ENCODE measurements at places on chromosomes 13 and 19.

DNA sequence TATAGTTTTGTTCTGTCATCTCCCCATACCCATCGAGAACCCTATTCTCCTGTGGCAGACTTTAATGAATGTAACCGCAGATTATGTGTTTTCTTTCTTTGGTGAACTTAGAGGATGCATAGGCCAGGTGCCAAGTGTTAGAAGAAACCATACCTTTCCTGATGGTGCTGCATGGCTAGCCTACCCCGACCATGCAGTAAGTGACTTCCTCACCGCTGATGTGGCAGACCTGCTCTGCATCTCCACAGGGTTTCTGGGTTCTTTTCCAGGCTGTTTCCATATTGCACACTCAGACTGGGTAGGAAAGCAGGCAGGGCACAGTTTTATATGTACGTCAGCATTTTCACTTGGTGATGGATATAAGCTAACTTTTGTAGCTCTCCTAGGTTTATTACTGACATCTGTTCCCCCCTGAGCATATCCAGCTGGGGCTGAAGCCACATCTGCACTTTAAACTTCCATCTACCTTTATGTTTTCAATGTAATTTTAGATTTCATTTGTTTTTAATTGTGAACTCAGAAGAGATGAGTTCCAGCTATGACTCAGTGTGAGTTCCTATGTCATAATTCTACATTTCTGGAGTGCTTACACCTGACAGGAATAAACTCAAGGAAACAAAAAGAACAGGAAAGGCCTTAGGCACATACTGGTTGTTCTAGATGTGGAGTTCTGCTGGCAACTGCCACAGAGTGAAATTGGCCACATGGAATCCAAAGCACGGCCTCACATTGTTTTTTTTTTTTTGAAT is 42.3 kb downstream of the LRCH1 start:
- no peak for DNase-seq

- DNase-seq, result no peak
Measured at GRCh38 chr13:65553096-65553727, 1676.9 kb downstream of the PCDH9 start.

DNA sequence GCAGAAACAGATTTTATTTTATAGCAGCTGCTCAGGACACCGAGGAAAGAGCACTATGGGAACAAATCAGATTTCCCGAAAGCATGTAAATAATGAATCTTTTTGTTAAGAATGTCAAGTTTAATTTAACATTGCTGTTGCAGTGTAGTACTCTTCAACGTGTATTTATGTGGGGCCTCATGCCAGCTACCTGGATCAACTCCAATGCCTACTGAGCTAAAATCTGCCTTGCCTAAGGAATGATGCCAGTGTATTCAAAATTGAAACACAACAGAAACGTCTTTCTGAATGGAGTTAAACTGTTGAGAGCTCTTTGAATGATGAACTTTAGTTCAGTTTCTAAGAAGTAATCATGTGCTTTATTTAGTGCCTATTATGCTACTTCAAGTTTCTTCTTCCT is 1379.8 kb upstream of the ATXN8OS start:
- no peak for DNase-seq

GRCh38 chr19:48445256-48445605 is 552 bp upstream of the GRWD1 start:
- DNase-seq, result no peak

DNA sequence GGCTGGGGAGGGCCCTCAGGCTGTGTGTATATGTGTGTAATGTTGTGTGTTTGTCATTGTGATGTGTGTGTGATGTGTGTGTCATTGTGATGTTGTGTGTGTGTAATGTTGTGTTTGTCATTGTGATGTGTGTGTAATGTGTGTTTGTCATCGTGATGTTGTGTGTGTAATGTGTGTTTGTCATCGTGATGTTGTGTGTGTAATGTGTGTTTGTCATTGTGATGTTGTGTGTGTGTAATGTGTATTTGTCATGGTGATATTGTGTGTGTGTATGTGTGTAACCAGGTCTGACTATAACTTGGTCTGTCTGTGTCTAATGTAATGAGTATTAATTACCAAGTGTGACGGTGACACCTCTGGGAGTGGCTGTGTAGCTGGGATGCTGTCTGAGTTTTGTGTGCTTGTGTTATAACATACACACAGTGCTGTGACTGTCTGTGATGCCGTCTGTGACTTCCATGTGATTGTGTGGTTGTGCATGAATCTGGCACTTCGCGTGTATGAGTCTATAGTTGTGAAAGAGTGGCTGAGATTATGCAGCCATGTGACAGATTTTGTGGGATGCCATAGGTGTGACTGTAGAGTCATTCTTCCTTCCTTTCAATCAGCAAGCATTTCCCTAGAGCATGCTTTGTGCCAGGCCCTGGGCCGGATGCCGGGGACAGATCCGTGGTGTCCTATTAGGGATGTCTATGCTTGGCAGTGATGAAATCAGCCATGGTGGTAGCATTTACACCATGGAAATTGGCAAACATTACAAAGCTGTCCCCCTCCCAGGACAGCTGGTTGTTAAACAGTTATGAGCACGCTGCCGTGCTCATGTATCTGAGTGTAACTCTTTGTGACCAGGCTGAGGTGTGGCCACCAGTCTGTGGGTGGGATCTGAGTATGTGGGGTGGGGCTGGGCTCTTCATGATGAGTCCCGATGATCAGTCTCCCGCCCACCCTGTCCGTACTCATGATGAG is 6.4 kb downstream of the TNFSF14 start:
- no peak for DNase-seq

- DNase-seq, result no peak
Measured at GRCh38 chr13:20161951-20162300, 1.1 kb upstream of the GJA3 start.

DNA sequence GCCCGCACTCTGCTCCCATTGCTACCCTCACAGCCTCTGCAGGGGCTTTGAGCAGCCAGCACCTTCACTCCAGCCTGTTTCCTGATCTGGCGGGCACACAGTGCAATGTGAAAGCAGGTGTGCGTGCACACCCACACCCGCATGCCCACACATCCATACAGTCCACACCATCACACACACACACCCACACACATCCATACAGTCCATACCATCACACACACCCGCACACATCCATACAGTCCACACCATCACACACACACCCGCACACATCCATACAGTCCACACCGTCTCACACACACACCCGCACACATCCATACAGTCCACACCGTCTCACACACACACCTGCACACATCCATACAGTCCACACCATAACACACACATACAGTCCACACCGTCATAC is 28.0 kb downstream of the PIAS4 start:
- no peak for DNase-seq

DNA sequence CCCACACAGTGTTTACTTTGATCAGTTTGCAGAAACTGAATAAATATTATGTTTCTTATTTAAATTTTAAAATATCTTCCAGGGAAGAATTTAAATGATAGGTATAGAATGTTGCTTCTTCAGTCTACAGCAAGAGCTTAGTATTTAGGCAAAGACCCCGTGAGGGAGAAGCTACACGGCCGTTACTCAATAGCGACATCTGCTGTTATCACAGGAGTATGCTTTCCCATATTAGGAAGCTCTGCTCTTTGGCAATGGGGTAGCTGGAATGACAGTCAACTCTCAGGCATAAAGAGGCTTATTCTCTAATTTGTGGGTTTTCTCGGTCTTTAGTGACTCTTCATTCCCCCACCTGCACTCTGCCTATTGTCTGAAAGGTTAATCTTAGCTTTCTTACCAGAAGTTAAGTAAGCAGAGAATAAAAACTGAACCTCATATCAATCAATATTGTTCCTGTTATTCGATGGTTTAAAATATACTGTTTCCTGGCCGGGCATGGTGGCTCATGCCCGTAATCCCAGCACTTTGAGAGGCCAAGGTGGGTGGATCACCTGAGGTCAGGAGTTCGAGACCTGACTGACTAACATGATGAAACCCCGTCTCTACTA is 13.2 kb upstream of the LHFPL6 start:
- DNase-seq, result peak; percentile 12

DNA sequence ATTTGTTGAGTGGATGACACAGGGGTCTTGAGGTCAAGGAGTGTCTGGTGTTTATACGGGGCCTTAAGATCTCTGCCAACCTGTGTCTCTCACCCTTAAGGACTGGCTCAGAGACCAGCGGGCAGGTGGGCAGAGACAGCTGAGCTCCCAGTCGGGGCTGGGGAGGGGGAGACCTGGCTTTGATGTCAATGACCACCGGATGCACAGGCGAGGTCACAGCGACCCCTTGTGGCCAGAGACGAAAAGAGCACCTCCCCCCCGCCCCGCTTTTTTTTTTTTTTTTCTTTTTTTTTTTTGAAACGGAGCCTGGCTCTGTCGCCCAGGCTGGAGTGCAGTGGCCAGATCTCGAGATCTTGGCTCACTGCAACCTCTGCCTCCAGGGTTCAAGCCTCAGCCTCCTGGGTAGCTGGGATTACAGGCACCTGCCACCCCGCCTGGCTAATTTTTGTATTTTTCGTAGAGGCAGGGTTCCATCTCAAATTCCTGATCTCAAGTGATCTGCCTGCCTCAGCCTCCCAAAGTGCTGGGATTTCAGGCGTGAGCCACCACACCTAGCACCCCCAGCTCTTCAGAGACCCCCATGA is 12.1 kb upstream of the KLK14 start:
- DNase-seq, result no peak

DNA sequence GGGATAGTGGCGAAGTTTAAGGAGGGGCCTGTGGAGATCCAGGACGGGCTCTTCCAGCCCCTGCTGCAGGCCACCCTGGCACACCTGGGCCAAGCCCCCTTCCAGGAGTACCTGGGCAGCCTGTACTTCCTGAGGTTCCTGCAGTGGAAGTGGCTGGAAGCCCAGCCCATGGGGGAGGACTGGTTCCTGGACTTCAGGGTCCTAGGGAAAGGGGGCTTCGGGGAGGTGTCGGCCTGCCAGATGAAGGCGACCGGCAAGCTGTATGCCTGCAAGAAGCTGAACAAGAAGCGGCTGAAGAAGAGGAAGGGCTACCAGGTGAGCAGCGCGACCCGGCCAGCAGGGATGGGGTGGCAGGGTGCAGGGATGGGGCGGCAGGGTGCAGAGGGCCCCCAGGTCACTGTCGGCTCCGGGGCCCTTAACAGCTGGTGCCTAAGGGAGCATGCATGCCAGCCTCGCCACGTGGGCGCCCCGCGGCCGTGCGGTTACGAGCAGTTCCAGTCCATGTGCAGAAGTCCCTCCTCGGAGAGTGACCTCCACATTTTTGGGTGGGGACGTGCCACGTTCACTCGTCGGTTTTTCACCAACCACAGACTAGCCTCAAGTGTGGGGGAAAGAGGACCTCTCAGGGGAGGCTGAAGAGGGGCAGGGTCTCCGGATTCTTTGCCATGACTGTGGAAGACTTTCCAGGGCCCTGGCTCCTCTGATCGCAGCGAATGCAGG is 912 bp downstream of the GRK1 start:
- no peak for DNase-seq

DNA sequence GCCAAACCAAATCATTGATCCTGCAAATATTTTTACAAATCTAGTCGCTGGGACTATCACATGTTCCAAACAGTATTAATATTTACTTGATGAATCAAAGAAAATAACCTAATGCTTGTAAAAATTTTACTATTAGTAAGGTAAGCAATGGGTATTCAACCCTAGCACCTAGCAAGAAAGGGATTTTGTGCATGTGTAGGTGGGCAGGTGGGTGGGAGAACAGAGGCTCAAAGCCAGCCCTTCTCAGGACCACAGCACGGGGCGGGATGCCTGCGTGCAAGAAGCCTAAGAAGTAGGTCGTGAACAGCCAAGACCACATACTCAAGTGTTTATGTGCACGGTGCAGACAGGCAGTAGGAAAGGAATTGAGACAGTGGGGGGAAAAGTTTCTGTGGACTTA is 26.6 kb downstream of the DOCK9 start:
- no peak for DNase-seq

GRCh38 chr13:99000137-99000536 is 22.3 kb upstream of the DOCK9 start:
- DNase-seq, result no peak

GRCh38 chr13:100184095-100184494 is 95.2 kb downstream of the PCCA start:
- DNase-seq, result no peak

GRCh38 chr13:94198681-94199080 is 280.8 kb downstream of the DCT start:
- no peak for DNase-seq

GRCh38 chr13:111325146-111325890 is 4.9 kb downstream of the TEX29 start:
- no peak for DNase-seq

- DNase-seq, result no peak
Measured at GRCh38 chr13:29496241-29496712, 99.2 kb downstream of the SLC7A1 start.

- DNase-seq, result no peak
Measured at GRCh38 chr19:14555918-14556661, 15.8 kb downstream of the NDUFB7 start.

DNA sequence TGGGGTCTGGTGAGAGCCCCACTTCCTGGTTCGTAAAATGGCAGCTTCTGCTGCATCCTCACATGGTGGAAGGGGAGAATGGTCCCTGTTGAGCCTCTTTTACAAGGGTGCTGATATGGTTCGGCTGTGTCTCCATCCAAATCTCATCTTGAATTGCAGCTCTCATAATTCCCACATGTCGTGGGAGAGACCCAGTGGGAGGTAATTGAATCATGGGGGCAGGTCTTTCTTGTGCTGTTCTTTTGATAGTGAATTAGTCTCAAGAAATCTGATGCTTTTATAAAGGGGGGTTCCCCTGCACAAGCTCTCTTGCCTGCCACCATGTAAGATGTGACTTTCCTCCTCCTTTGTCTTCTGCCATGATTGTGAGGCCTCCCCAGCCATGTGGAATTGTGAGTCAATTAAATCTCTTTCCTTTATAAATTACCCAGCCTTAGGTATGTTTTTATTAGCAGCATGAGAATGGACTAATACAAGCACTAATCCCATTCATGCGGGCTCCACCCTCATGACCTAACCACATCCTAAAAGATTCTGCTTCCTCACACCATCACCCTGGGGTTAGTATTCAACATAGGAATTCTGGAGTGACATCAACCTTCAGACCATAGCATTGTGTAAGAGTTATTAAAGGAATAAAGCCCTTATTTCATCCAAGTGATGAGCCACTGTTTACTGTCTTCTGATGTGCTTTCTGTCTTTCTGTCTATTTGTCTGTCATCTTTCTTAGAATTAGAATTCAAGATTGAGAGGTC is 159.0 kb upstream of the IRS2 start:
- no peak for DNase-seq

DNA sequence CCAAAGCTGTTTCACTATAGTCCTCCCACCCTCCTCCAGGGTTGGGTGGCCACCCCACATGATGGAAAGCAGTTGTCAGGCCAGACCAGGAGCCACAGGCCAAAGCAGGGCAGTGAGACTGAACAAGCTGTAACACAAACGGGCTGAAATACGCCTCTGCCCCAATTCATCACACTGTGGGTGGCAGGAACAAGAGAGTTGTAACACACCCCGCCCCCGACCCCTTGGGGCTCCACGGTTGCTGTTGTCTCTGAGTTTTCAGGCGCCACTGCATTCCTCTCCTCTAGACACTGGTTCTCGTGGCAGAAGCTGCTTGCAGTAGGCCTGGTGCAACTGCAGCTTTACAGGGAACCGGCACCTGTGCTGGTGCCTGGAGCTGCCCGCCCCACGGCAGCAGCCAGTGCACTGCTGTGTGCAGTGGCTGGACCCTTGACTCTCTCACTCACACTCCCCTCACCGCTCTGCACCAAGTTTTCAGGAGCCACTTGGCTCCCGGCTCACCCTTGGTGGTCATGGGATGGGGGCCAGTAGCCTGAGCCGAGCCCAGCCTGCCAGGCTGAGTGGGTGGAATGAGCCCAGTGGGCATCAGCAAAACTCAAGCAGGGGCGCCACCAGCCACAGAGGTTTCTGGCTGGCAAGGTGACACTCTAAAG is 1314.5 kb upstream of the MIR17HG start:
- no peak for DNase-seq

All from T follicular helper cell (primary cell).